SK-N-SH (cell line): ENCODE measurements at places on chromosomes 3 and 15. TPM values are rescaled to one million over a fixed set of nuclear protein-coding genes. Genes with fewer than 3 reads are reported as not detected.

The EDEM1 gene
- 25.2 and 37.4 TPM in 2 replicates for polyA plus RNA-seq

The A4GNT gene
- not detected in 2 replicates for polyA plus RNA-seq

GRCh38 chr3:142268426-142268825 lies 43.0 kb upstream of the GK5 start:
- DNase-seq = no peak
- H3K36me3 ChIP-seq = no peaks in the 10 kb centered on the region
- no peaks in the 10 kb centered on the region for H3K27me3 ChIP-seq
- no peak overlapping the region for H3K4me3 ChIP-seq

DNA sequence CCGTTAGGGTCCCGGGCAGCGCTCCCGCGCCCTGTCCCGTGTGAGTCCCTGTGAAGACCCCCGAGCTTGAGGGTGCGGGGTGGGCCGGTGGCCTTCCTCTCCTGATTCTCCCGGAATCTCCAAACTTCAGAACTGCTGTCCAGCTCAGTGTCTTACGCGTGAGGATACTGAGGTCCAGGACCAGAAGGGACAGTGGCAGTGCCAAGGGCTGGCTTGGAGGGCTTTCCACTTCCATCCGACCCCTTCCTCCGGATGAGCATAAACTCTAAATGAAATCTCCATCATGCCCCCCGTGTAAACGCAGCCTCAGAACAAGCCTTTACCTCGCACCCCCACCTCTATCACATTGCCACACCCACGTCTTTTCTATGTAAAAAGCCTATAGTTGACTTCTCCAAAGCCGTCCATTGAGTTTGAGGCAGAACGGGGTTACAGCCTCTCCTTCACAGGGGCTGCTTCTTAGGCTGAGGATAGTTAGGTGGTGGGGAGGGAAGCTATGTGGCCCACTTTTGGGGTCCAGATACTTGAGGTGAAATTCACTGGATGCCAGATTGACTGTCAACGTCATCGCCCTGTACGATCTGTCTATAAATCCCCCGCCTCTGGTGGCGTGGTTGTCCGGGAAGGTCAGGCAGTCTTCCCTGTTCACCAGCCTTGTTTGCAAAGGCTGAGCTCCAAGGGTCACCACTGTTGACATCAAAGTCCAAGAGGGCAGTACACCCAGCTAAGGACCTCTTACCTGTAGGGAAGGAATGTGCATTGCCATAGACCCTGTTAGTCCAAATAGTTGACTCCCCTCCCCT lies 1.1 kb downstream of the EDEM1 start:
- peak; percentile 41 for DNase-seq
- H3K36me3 ChIP-seq = peaks cover 11% of the 10 kb centered on the region
- H3K4me3 ChIP-seq = peak overlapping the region; percentile 94
- peaks cover 10% of the 10 kb centered on the region; the same call in 1 of the 2 replicates for H3K4me1 ChIP-seq

DNA sequence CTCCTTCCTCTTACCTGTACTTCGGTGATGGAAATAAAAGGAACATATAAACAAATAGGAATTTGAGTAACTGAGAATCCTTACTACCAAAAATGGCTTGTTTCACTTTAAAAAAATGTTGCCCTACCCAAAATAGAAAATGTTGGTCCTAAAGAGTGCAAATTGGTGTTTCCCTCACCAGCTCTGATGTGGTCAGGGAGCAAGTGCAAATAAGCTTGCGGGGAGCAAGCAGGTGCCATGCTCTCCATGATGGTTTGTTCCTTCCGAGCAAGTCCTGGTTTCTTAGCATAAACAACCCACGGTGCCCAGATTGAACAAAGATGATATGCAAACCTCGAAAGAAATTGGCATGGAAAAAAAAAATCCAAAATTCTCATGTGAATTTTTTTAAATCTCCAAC lies 68.8 kb downstream of the PGPEP1L start:
- no peak overlapping the region for H3K27ac ChIP-seq
- DNase-seq = no peak
- no peak overlapping the region for H3K4me3 ChIP-seq
- no peaks in the 10 kb centered on the region for H3K27me3 ChIP-seq
- H3K4me1 ChIP-seq = no peaks in the 10 kb centered on the region

The GRAMD1C gene
- polyA plus RNA-seq = 1.2 and 1.3 TPM in 2 replicates

The CACNA1D gene
- 0.05 and 0.12 TPM in 2 replicates for polyA plus RNA-seq

The GOLGA6L7 gene
- not detected in 2 replicates for polyA plus RNA-seq

DNA sequence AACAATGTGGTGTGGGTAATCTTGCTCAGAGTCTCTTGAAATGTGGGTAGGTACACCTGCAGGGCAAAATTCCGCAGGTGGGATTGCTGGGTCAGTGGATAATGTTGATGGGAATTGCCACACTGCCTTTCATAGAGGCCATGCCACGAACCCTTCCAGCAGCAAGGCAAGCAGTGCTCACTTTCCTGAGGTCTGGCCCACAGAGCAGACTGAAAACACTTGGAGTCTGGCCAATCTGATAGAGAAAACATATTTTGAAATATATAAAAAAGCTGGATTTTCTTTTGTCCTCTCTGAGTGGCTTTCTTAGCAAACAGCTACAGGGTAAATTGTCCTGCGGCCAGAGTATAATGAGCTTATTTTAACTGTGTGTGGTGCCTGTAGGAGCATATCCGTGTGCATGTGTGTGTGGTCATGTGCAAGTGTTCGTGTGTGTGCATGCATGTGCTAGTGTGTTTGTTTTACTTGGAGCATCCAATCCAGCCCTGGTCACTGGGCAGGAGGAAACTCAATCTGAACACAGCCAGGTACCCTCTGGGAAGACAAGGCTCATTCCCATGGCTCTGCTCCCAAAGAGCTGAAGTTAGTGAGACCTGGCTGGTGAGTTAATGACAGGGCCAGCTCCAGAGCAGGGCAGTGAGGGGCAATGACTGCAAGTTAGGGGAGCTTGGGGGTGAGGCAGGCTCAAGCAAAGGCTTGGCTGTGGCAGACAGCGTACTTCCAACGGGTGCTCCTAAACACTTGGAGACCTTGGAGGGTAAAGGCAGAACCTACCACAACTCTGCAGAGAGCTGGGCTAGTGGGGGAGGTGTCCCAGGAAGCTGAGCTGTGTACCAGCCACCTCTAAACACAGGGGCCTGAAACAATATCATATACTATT lies 91.3 kb downstream of the PLXNA1 start:
- H3K27me3 ChIP-seq = no peaks in the 10 kb centered on the region
- no peak overlapping the region for H3K4me3 ChIP-seq
- no peaks in the 10 kb centered on the region for H3K36me3 ChIP-seq
- peak; percentile 82 for DNase-seq
- no peaks in the 10 kb centered on the region for H3K4me1 ChIP-seq
